ENCODE measurements at places on chromosomes 1 and 21.

DNA sequence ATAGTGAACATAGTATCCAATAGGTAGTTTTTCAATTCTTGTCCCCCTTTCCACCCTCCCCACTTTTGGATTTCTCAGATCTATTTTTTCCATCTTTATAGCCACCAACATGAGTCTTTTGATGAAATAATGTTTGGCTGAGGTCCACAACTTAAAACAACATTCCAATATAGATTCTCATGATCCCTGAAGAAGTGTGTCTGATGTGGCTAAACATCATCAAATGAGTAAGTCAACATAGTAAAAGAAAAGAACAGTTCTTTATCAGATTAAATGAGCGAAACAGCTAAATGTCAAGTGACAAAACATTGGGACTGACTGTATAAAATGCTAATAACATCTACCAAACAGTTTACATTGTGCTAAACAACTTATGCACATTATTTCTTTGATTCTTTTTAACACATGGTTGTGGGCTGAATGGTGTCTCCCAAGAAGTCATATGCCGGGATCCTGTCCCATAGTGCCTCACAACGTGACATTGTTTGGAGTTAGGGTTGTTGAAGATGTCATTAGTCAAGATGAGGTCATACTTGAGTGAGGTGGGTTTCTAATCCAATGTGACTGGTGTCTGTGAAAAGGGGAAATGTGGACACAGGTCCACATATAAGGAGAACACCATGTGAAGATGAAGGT lies 453.6 kb downstream of the LTN1 start:
- no peak for DNase-seq

GRCh38 chr1:74362691-74363090 lies 127.5 kb downstream of the TNNI3K start:
- DNase-seq: no peak

- DNase-seq: no peak
These were observed 1073.3 kb downstream of the ADGRL2 start for GRCh38 chr1:82874041-82874440.

- DNase-seq: no peak
These were observed 45.3 kb upstream of the RGS5 start for GRCh38 chr1:163248064-163248463.

- DNase-seq: no peak
These were observed 84.3 kb downstream of the PTPN14 start for GRCh38 chr1:214467078-214467585.

- DNase-seq: no peak
These were observed 83.4 kb upstream of the KCNE2 start for GRCh38 chr21:34280389-34280795.

DNA sequence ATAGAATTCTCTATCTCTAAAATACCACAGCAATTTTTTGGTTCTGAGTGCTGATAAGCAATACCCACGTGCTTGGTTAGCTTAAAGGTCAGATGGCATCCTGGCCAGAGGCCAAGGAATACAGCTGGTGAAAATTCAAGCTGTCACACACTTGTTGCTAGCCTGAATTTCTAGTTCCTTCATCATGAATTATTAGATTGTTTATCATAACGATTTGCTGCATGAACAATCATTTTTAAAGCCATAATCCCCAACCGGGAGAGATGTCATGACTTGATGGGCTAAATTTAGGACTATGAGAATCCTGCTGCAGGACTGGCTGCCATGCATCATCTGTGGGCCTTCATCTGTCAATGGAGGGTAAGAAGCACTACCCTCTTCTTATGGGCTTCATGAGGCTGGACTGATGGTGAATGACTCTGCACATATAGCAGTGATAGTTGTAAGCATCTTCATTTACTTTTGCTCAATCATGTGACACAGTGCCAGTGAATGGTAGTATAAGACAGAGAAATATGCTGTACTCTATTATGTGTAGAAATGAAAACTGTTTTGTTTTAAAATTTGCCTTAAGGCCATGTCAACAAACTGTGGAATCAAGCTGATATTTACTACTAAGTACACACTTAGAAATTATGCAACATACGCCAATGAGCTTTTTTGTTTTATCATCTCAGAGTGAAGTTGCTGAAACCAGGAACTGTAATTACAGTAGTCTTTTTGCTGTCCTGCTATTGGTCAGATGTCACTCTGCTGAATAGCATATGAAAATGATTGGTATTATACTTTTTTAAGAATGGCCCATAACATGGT lies 80.5 kb upstream of the RALGPS2 start:
- no peak for DNase-seq

DNA sequence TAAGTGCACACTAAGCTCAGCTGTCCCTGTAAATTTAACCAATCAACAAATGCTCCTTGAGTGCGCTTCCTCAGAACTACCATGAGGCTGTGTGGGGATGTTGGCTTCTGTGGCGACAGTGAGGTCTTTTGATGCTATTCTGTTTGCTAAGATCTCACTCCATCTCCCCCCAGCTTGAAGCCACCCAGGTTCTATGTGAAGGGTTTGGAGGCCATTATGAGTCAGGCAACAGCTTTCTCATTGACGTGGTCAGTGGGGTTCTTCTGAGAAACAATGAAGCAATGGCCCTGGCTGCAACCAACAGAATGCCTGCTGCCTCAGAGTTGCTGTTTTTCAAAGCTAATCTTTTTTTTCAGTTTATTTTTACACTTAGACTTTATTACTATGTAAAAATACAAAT lies 205.5 kb downstream of the PTBP2 start:
- no peak for DNase-seq

DNA sequence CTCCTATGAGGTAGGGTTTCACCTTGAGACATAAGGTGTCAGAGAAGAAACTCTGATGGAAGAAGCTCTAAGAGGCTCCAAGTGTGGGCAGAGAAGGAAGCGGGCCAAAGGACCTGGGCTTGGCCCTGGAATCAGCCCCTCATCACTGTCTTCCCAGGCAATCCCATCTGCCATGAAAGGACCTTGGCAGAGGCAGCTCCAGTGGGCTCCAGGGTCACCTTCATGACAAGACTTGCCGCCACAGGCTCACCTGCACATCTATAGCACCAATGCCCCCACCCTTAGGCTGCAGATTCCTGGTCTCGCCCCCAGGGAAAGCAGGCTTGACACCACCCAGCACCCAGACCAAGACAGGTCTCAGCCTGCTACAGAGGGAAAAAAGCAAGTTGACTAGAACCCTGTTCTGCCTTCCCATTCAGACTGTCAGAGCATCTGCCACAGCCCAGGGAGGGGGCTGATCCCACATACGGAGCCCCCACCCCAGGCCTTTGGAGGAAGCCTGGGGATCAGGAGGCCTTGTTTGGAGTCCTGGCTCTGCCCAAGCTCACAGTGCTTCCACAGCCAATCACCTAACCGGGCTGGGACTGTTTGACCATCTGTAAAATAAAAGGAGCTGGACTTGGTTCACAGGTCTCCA lies 490 bp upstream of the FAM110D start:
- DNase-seq: no peak

DNA sequence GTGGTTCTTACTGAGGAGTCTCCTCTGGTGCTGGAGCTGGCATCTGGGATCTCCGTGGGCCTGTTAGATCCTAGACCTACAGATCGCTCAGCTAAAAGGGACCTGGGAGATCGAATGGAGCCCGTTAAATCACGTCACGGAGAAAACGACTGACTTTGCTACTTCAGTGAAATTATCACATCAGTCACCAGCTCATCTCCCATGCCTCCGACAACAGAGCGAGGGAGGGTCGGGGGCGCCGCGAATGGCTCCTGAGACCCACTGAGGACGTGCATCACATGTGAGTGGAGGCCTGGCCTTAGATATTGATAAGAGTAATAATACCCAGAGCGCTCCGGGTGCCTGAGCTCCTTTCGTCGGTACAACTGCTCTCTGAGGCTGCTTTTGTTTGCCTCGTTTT lies 55.6 kb upstream of the ACTL8 start:
- no peak for DNase-seq

GRCh38 chr1:172717722-172718465 lies 59.0 kb downstream of the FASLG start:
- DNase-seq: no peak

GRCh38 chr1:37107153-37107907 lies 73.0 kb upstream of the GRIK3 start:
- no peak for DNase-seq

DNA sequence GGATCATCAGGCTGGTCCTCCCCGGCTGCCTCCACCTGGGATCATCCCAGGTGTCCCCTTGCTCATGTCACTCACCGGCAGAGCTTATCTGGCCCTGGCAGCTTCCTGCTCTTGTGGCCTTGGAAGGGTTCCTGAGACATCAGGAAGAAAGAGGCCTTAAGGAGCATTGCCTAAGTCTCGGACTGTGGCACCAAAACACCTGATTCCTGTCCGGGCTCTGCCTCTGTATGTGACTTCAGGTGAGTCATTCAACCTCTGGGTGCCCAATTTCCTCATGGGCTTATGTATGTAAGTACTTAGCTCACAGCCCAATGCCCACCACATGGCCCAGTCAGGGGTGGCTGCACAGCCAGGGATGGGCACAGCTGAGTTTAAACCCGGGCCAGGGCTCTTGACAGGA lies 255.9 kb upstream of the VAMP3 start:
- DNase-seq: no peak

DNA sequence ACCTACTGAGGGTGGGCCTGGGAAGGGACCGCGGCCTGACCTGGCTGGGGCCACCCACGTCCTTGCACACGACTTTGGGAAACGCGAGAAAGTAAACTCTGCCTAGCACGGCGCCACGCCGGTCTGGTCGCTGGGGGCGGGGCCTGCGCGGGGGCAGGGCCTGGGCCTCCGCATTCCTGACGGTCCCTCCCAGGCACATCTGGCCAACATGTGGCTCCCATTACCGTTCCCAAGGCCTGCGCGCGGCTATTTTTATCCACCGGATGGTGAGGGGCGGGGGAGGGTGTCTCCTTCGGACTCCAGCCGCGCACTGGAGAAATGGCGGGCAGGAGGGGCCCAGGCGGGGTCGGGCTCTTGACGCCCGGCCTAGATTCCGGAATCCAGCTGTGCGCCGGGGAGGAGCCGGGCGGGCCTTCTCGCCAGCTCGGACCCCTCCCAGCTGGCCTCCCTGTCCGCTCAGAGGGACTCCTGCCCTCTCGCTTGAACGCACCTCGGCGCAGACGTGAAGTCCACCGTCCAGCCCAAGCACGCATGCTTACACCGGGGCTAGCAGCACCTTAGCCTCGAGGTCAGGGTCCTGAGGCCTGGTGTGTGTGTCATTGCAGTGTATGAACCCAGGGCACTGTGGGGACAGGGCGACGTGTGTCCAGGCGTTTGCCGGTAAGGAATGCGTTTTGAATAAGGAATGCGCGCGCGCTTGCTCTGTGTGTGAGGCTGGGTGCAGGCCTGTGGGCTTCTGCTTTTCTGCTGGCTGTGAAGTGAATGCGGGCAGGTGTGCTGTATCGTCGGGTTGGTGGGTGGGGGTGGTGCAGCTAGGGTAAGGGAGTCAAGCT lies 2.1 kb downstream of the EVA1B start:
- DNase-seq: peak; percentile 82

- DNase-seq: no peak
These were observed 34.5 kb downstream of the NUAK2 start for GRCh38 chr1:205287076-205287475.

GRCh38 chr1:244839656-244840055 lies 4.2 kb downstream of the COX20 start:
- no peak for DNase-seq

DNA sequence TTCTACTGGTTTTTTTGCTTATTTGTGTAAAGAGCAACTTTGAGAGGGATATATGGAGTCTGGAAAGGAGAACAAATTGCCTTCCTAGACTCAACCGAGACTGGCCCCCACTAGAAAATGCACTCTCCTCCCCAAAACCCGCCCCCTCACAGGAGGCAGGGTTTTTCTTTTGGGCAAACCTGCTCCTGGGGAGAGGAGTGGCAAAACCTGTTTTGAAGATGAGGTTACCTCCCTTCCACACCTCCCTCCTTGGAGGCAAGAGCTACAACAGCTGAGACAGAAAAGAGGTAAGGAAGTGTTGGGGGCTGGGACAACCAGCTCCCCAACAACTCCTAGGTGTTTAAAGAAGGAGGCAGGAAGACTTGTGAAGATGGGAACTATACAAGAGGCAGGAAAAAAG lies at the start of gene BNIPL:
TSS of gene BNIPL (plus strand) at position 231 of the 400 bp plus-strand sequence. CDS start at position 371, 140 bp downstream.
- peak; percentile 45 for DNase-seq

- no peak for DNase-seq
These were observed 1.2 kb upstream of the CAPN2 start for GRCh38 chr1:223711173-223711572.
